Activated CD8-positive, alpha-beta memory T cell treated with anti-CD3 and anti-CD28 coated beads, Interleukin-2, amount 10 ng/mL, durations not matched to agents 7 days and 5 days (primary cell): ENCODE measurements at places on chromosomes 11 and 22. TPM values are rescaled to one million over a fixed set of nuclear protein-coding genes. Genes with fewer than 3 reads are reported as not detected.

DNA sequence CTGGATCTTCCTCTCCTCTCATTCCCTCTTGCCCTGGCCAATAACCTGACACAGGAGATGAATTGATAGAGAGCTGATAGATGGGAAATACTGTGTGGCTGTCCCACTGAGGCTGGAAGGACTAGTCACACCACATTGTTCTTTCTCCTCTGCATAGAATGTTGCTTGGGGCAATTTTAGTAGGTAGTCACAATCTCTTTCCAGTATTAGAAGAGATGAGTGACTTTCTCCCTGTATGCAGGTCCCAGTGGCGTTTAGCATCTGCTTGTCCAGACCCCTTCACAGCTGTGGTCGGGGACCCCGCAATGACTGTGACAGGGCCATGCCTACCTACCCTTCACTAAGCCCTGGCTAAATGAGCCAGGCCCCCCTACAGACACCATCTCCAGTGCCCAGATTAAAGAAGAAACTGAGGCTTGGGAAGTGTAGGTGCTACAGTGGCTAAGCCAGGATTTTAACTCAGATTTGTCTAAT lies 24.0 kb upstream of the P2RY2 start:
- H3K27me3 ChIP-seq = peaks cover 12% of the 10 kb centered on the region
- DNase-seq = no peak
- no peaks in the 10 kb centered on the region for H3K36me3 ChIP-seq
- no peak overlapping the region for H3K27ac ChIP-seq

DNA sequence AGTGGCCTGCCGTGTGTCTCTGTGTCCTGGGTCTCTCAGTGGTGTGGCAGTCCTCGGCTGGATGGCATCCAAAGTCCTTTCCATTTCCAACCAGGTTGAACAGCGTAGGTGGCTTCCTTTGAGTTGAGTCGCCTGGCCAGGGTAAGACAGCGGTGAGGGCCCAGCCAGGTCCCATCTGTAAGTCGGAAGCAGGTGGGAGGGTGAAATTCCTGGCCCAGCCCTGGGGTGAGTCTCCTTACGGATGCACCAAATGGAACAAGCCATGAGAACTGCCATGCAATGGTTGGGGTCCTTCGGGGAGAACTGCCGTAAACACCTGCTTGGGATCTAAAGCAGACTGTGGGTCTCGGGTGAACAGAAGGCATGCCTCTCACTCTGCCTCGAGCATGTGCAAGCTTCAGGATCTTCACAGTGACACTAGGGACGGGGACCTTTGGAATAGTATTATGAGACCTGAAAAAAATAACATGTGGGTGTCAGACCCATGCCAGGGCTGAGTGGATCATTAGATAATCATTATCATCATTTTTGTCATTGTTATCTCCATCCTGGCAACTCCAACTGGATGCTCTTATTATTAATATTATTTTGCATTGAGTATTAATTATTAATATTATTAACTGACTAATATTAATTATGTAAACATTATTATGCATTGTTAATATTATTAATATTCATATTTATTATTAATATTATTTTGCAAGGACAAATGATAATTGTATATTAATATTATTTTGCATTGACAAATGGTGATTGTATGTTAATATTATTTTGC lies 57.7 kb upstream of the LINC01488 start:
- DNase-seq = no peak
- peaks cover 11% of the 10 kb centered on the region for H3K27me3 ChIP-seq
- H3K4me3 ChIP-seq = no peak overlapping the region
- no peak overlapping the region for H3K27ac ChIP-seq
- peaks cover 13% of the 10 kb centered on the region for H3K4me1 ChIP-seq

The C11orf16 gene
- total RNA-seq = not detected

The RIMBP3C gene
- 0.18 TPM for total RNA-seq
